Left lung (tissue), 14 donors: ENCODE measurements at places on chromosomes 12 and 14.

DNA sequence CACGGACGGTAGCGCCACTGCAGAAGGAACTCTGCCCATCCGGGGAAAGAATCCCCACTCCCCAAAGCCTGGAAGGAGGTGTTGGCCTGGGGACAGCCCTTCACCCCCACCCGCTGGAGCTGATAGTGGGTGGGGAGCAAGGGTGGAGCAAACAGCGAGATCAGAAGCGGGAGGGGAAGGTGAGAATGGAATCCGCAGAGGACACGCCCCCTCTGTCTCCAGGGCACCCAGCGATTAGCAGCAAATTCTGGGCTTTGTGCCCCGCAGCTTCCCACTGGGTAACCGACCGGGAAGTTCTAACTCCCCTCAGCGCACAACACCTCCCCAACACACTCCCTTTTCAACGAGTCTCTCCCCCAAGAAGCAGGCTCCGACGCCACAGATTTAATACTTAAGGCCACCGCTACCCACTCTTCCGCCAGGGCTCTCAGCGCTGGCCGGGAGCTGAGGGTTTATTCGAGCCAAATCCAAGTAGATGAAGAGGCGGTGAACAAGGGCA is 1.4 kb downstream of the SLC25A29 start:
- peak; percentile 68 for DNase-seq

GRCh38 chr12:108858311-108859074 is 1.1 kb upstream of the SSH1 start:
- no peak for DNase-seq

DNA sequence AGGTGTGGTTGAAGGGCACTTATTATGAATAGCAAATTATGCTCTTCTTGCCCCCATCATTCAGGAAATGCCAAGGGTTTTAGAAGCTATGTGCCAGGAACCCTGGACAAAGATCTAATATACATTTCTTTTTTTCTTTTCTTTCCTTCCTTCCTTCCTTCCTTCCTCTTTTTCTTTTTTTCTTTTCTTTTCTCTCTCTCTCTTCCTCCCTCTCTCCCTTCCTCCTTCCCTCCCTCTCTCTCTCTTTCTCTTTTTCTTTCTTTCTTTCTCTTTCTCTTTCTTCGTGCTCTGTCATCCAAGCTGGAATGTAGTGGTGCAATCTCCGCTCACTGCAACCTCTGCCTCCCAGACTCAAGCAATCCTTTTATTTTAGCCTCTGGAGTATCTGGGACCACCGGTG is 66.1 kb upstream of the CSRP2 start:
- no peak for DNase-seq

GRCh38 chr12:55767156-55767555 is 24.2 kb downstream of the GDF11 start:
- no peak for DNase-seq

GRCh38 chr14:102949062-102949800 is 26.8 kb downstream of the AMN start:
- DNase-seq: no peak

DNA sequence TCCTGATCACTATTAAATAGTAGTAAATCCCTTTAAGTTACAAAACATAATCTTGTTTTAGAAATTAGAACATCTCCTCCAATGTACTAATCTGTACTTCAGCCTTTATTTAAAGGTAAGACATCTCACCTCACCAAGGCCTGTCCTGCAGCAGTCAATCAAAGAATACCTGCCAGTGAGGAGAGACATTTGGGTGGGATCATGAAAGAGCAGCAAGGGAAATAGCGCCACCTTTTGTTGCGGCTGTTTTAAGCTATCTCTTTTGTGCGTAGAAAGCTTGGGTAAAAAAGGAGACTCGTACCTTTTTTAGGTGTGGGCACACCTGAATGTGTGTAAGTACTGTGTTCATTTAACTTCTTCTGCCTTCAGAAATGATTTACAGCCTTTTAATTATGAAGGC is 117.8 kb upstream of the TMTC1 start:
- no peak for DNase-seq

GRCh38 chr14:104105071-104105821 is 19.7 kb downstream of the ASPG start:
- DNase-seq: peak; percentile 28

- no peak for DNase-seq
These were observed 35.3 kb downstream of the P2RX7 start for GRCh38 chr12:121167951-121168350.

DNA sequence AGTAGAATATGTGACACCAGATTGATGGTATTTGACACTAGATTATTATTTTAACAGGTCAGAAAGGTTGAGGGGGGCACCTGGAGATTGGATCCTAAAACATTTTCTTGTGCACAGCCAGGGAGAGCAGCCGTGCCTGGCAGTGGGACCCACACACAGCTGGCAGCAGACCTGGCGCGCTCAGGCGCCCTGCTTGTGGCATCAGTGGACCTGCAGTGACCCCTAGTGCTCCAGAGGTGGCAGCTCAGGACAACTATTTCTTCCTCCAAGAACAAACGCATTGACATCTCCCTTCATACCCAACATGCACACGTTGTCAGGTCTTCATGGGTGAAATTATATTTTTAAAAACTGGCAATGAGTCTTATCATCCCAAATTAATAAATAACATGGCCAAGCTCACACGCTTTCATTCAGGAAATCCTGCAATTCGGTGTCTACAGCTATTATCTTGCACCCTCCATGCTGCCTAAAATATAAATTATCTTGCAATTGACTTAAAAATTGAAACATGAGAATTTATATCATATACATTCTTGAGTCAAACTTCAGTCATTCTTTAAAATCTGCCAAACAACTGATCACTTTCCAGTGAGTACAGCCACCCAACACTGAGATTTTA is 7.7 kb upstream of the TMEM132D start:
- DNase-seq: peak; percentile 17

DNA sequence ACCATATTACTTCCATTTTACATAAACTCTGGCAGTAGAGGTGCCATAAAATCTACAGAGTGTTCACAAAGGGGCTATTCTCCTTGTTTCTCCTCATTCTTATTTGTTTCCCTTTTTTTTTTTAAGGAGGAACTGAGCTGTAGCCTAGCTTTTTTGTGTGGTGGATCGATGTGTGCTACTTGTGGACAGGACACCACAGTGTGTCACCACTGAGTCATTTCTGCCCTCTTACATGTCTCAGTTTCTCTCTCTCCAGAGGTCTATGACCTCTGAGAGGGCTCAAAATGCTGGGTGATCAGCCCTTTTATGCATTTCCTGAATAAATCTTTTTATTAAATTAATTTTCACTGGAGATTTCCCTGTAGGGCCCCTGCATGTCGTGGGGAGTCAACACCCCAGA is 370.2 kb downstream of the ADGRD1 start:
- no peak for DNase-seq

GRCh38 chr14:98808494-98809407 is 463.2 kb downstream of the BCL11B start:
- DNase-seq: no peak

GRCh38 chr14:77186911-77187648 is 5.5 kb downstream of the TMEM63C start:
- peak; percentile 36 for DNase-seq

GRCh38 chr12:75933101-75933500 is 98.5 kb downstream of the PHLDA1 start:
- DNase-seq: no peak

DNA sequence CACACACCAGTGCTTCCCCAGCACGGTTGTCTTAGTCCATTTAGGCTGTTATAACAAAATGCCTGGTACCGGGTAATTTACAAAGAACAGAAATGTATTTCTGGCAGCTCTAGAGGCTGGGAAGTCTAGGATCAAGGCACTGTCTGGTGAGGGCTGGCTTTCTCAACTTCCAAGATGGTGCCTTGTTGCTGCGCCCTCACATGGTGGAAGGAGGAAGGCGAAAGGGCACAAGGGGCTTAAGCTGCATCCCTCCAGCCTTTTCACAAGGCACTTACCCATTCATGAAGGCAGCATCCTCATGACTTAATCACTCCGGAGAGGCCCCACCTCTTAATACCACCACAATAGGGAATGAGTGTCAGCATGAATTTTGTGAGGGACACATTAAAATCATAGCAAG is 155.5 kb downstream of the SLC15A5 start:
- DNase-seq: no peak

DNA sequence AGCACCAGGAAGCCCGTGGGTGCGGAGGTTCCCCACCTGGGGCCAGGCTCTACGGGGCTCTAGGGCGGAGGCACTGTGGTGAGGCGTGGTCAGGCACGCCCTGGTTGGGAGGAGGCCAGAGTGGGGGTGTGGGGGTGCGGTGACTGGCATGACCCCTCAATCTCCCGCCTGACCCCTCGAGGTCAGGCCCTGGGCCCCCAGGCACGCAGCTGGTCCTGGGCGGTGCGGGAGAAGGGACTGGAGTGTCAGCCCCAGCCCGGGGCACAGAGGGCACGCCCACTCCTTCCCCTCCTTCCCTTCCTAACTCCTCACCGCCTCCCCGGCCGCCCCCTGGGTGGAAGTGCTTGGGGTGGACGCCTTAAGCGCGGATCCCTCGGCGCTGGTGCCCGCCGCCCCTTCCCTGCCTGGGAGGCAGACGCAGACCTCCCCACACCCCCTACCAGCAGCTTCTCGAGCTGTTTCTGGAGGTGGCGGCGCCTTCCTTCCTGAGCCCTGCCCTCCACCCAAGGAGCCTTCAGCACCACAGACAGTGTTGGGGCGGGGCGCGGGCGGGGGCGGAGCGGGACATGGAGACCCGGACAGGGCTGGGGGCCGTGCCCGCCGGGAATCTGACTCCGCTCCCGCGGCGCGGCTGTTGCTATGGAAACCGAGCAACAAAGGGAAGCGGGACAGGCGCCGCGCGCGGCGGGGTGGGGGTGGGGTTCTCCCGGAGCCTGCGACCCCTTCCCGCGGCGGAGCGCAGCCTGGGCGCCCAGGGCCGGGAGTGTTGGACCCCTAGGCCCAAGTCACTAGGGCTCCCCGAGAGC is 741 bp upstream of the CRIP2 start:
- DNase-seq: peak; percentile 96

- no peak for DNase-seq
These were observed 55.4 kb upstream of the PYGL start for GRCh38 chr14:50999726-51000125.

DNA sequence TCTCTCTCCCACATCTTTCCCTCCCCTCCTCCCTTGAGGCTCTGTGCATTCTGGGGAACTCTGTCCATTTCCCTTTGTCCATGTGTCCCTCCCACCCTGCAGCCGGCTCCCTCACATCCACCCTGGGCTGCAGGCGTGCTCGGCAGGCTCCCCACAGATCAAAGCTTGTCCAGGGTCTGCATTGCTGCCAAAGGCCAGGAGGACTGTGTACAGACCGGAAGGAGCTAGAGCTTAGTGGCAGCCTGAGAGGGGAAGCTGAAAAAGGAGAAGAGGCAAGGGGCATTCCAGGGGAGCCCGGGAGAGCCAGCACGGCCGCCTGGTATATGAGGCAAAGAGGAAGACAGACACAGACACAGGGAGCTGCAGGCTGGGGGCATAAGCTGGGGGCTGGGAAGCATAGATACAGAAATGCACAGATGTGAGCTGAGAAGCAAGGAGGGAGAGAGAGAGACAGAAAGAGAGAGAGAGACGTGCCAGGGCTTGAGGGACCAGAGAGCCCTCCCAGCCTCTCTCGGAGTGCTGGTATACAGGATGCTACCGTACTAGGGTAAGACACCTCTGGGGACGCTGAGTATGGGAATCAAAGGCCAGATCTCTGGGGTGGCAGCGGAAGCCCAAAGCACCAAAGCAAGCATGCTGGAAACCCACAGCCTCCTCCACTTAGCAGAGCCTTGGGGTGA is 3.3 kb downstream of the CD4 start:
- DNase-seq: peak; percentile 78

- no peak for DNase-seq
These were observed 39.2 kb downstream of the IGF1 start for GRCh38 chr12:102441077-102441596.

DNA sequence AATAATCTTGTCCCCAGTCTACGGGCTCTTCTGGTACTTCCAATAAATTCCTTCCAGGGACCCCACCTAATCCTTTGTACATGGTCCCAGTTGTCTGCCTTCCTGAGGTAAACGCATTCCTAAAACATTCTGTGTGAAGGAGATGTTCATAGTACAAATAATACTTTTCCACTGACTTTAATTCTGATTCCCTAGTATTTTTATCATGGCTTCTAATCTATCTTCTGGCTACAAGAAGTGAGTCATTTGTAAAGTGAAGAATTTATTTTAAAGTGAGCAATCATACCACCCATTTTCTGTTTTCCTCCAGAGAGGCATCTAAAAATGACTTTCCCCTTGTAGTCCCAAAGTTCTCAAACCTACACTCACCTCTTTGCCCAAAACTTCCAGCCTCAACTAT is 65.9 kb upstream of the NUDT4 start:
- no peak for DNase-seq

- no peak for DNase-seq
These were observed 80.3 kb upstream of the TRAF3 start for GRCh38 chr14:102696856-102697495.

- DNase-seq: no peak
These were observed 271.6 kb downstream of the CACNA1C start for GRCh38 chr12:2324387-2324786.

- no peak for DNase-seq
These were observed 106.6 kb upstream of the NCOR2 start for GRCh38 chr12:124673801-124674617.

- DNase-seq: no peak
These were observed 50.9 kb downstream of the ZFP36L1 start for GRCh38 chr14:68741839-68742470.

DNA sequence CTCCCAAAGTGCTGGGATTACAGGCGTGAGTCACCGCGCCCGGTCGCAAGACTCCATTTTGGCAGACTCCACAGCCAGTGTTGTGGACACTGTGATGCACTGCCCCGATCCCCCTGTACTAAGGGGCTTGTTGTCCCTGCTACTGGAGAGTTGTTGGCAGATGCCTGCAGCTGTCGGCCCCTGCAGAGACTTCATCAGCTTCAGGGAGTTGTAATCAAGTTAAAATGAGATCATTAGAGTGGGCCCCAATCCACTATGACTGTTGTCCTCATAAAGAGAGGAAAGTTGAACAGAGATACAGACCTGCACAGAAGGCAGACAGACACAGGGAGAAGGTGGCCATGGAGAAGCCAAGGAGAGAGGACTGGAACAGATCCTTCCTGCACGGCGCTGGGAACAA is 23.7 kb upstream of the TUBA1A start:
- DNase-seq: no peak

GRCh38 chr12:81670759-81671158 is 88.4 kb downstream of the PPFIA2 start:
- DNase-seq: no peak

- no peak for DNase-seq
These were observed 100.7 kb downstream of the ITPR2 start for GRCh38 chr12:26732005-26732908.

GRCh38 chr12:106107566-106107965 is 31.2 kb downstream of the NUAK1 start:
- DNase-seq: no peak

DNA sequence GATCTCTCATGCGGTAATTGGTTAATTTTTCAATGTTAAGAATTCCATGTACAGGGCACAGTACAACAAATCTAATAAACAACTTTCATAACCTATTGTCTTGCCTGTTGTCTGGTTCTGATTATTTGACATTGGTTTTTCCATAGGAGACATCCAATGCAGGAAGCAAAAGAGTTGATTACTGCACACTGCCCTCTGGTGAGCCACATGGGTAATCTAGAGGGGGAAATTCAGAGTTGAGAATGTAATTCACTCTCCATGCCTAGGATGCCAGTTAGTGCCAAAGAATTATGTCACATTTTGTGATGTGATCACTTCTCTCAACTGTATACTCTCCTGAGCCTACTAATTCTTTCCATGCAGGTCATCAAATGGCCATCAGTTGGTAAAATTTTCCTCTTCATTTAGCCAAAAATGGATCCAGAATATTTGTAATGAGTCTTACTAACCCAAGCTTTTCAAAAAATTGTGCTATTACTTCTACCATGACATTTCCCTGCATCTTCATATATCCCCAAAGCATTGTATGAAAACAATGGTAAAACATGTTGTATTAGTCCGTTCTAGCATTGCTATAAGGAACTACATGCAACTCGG is 17.7 kb upstream of the CCDC91 start:
- DNase-seq: no peak
